NCI-H1694 (cell line): ENCODE measurements at places on chromosomes 3 and 15.

DNA sequence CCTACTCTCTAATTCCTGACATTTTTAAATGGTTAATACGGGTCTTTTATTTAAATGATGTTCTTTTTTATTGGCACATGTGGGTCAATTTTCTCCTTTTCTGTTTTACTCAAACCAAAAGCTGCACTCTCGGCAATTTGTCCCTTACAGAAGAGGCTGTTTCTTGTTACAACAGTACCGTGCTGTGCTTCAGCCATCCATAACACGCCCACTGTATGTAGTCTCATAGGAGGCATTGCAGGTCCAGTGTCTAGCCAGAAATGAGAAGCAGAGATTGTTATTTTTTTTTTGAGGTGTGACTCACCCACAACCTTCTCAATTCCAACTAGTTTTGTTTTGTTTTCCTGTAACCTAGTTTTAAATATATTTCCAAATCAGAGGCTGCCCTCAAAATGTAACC is 164.6 kb downstream of the GMNC start:
- no peak for DNase-seq

DNA sequence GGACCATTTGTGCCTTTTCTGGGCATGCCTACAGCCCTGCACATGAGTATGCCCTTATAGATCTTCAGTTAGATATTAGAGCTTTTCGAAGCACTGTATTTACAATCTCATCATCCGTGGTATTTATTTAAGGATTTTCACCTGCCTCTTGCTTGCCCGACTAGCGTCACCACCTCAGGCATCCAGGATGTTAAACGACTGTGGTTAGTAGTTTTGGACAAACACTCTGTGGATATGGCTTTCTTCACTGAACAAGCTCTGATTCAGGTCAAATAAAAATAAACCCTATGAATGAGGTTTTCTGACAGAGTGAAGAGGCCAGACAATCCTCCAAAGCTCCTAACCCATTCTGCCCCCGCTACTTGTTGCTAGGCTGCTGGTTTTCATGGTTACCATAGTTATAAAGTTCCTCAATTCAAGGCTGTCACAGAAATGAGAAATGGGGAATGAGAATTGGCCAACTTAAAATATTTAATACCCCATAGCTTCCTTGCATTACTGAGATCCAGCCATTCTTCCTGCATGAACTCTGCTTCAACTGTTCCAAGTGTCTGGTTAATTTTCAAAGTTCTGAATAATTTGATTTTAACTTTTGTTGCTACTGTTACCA is 440.1 kb downstream of the GABRG3 start:
- DNase-seq = no peak

- DNase-seq = no peak
Observed at GRCh38 chr3:21962456-21962855, 211.4 kb upstream of the ZNF385D start.

GRCh38 chr3:129855832-129856419 is 37.6 kb downstream of the TMCC1 start:
- no peak for DNase-seq

DNA sequence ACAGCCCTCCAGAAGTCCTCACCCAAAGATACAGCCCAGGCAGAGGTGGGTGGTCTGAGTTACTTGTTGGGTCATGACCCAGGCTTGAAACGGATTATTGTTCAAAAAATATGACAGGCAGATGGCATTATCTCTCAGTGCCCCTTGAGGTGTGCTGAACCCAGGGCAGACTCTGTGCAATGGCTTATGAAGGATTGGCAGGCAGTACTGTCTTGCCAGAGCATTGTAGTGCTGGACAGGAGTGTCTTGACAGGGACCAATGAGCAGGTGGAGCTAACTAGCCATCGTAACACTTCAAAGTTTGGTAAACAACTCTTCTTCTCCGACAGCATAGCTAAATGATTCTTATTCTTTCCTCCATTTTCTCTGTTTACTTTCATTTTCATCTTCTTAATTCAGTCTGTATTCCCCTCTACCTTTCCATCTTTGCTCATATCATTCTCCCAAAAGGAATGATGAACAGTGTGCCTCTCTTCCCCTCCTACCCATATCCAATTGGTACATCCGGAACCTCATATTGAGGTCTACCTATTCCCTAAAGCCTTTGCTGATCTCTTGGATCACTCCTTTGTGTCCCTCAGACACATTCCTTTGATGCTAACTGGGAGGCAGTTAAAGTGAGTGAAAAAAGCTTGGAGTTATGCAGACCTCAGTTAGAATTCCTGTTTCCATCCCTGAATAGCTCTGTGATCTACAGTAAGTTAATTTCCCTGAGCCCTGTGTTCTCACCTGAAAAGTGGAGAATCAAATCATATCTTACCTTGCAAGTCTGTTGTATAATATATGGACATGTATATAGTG is 2.6 kb upstream of the IL20RB start:
- DNase-seq = no peak

GRCh38 chr15:49742381-49742780 is 121.5 kb downstream of the DTWD1 start:
- DNase-seq = no peak

GRCh38 chr3:11653298-11654055 is 9.8 kb upstream of the VGLL4 start:
- no peak for DNase-seq

DNA sequence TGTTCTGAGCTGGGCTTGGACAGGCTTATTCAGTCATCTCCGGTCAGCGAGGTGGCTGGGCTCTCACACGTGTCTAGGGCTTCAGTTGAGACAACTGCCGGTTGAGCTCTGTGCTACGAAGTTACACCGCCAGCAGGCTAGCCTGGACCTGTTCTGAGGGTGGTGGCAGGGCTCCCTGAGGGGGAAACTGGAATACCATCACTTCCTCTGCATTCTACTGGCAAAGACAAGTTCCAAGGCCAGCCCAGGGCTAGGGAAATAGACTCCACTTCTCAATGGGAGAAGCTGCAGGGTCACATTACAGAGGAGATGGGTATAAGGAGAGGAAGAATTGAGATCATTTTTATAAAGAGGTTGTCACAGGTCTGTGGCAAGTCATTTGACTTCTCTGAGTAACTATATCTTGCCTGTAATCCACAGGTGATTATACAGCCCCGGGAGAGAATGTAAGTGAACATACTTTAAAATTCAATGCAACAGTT is 106.8 kb upstream of the IL12A start:
- no peak for DNase-seq

DNA sequence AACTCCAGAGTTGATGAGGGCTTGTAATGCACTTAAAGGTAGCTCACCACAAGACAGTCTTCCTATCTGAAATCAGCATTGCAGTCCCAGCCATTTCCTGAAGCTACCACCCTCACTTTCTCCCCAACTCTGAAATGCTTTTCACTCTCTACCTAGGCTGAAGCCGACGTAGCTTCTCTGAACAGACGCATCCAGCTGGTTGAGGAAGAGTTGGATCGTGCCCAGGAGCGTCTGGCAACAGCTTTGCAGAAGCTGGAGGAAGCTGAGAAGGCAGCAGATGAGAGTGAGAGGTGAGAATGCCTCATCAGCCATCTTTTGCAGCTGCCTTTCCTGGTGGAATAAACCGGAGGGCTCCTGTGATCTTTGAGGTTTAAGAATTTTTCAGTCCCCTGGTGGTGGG is 14.3 kb downstream of the TPM1 start:
- DNase-seq = peak; percentile 90
